ENCODE measurements at places on chromosomes 3 and 15.

GRCh38 chr15:95684693-95685115 lies 645.8 kb upstream of the NR2F2 start:
- no peak for DNase-seq

GRCh38 chr3:50170689-50171088 lies 15.6 kb downstream of the SEMA3F start:
- DNase-seq, result no peak

DNA sequence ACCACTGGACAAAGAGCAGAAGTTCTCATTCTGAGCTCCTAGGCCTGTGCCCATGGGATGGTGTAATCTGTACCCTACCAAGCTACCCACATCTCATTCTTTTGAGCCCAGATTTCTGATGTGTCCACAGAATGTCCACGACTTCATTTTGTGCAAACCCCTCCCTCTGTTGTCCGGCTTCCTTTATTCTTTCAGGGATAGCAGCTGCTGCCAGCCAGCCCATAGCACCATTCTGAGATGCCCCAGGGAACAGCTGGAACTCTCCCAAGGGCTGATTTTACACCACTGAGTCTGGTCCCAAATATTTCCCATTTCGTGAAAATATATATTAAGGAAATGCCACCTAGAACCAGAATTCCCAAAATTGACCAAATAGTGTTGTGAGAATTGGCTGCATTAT lies 236.6 kb downstream of the SATB1 start:
- no peak for DNase-seq

DNA sequence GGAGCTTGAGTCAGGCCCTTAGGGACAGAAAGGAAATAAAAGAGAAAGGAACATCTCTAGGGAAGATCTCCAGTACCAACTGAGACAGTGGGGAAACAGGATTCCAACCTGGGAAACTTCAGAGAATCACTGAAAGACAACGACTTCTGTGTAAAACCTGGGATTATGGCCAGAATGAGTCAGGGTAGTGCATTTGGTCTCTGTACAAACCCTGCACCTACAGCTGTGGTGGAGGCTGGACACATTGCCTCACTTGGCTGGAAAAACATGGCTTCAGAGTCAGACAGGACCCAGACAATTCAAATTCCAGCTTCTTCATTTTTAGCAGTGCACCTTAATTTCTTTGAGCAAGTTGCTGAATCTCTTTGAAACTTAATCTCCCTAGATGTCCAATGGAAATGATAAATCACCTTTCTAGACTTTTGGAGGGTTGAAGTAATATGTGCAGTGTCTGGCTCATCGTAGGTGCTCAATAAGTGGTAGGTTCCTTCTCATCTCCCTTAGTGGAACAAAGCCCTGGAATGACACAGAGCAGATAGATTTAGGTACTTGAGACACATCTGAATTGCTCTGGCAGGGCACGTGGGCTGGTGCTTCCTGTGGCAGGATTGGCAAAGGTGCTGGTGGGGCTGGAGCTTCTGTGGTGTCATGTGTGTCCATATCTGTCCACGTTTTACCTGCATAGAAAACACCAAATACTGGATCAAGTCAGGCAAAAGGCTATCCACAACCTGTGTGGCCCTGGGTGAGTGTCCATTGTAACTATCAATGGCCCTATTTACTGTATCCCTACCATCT lies 6.1 kb upstream of the CLSTN2 start:
- DNase-seq, result no peak

GRCh38 chr3:45106874-45107273 lies 39.3 kb downstream of the CDCP1 start:
- DNase-seq, result no peak

- no peak for DNase-seq
These were observed 48.2 kb upstream of the ALDH1A3 start for GRCh38 chr15:100831467-100831866.

DNA sequence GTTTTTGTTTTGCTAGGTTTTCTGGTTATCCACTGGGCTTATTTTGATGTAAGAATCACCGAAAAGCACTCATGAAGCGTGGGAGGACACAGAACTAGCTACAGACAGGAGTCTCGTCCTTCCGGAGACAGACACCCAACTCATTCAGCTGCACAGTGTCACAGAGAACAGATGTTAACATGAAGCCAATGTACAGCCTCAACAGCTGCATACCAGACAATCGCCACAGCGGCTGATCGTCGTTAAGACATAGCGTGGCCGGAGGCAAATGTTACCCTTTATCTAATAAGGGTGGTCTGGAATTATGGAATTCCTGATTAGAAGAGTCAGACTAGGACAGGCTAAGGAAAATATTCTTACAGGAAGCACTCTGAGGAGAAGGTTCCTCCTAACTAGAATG lies 1.1 kb upstream of the PYGO1 start:
- DNase-seq, result no peak

DNA sequence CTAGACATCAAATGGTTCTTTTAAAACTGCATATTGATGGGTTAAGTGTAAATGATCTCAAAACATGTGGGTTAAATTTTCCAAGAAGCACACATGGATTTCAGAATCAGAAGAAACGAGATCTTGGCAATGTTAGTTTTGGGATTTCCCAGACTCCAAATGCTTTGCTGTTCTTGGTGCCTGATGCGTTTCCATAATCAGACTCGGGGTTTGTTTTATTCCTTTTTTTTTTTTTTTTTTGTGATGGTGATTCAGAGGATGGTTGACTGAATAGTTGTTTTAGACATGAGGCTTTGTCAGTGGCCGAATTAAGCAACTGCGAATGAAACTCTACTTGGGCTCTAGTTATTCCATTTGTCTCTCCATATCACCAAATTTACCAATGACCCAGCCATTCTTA lies 52.2 kb upstream of the FAM98B start:
- no peak for DNase-seq

DNA sequence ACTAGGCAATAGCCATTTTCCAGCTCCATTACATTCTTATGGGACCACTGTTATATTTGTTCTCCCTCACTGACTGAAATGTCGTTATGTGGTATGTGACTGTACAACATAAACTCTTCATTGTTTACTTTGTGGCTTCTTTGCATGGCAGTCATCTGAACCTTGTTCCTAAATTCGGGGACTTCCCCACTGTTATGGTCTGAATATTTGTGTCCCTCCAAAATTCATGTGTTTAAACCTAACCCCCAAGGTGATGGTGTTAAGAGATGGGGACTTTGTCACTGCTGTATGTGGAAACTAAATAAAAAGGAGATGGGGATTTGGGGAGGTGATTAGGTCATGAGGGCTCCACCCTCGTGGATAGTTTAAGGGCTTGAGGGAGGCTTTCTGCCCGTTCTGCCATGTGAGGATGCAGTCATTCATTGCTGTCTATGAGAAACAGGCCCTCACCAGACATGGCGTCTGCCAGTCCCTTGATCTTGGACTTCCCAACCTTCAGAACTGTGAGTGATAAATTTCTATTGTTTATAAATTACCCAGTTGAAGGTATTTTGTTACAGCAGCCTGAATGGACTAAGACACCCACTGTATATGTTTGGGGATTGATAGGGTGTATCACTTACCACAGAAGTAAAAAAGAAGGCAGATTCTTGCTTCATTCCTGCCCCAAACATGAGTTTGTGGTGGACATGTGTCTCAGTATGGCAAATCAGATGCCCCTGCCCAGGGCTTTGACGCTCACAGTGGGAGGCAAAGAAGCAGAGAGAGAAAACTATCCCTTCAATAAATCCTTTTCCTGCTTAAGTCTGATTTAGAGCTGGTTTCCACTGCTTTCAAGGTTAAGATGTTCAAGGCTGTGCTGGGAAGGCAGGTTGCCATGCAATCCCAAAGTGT lies 138.0 kb upstream of the UBE2E1 start:
- DNase-seq, result no peak

- no peak for DNase-seq
These were observed 18.9 kb upstream of the SEMA5B start for GRCh38 chr3:123046262-123047061.
